ENCODE measurements at places on chromosomes 16 and 17.

GRCh38 chr16:46947900-46948547, 25.4 kb downstream of the DNAJA2 start:
- DNase-seq, result no peak

GRCh38 chr16:47592232-47592631, 131.1 kb downstream of the PHKB start:
- no peak for DNase-seq

GRCh38 chr17:62968445-62968923, 2.4 kb downstream of the TANC2 start:
- no peak for DNase-seq

DNA sequence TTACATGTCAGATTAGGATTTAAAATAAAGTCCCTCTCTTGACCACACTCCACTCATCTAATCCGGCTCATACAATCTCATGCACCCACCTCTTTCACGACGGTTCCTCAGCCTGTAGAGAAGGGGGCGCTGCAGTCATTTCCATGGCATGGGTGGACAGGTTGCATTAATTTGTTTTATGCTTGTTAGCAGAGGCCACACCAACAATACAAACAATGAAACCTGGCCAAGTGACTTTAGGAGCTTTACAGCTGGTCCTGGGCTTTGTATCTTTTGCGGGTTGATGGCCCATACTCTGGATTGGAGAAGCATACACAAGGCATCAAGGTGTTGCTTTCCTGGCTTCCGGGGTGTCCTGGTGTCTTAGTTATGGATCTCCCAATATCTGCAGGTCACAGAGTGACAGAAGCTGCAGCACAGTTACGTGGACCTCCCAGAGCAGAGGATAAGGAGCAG, 9.7 kb upstream of the SNF8 start:
- DNase-seq, result no peak

GRCh38 chr17:45703806-45704205, 80.3 kb upstream of the CRHR1 start:
- DNase-seq, result no peak

DNA sequence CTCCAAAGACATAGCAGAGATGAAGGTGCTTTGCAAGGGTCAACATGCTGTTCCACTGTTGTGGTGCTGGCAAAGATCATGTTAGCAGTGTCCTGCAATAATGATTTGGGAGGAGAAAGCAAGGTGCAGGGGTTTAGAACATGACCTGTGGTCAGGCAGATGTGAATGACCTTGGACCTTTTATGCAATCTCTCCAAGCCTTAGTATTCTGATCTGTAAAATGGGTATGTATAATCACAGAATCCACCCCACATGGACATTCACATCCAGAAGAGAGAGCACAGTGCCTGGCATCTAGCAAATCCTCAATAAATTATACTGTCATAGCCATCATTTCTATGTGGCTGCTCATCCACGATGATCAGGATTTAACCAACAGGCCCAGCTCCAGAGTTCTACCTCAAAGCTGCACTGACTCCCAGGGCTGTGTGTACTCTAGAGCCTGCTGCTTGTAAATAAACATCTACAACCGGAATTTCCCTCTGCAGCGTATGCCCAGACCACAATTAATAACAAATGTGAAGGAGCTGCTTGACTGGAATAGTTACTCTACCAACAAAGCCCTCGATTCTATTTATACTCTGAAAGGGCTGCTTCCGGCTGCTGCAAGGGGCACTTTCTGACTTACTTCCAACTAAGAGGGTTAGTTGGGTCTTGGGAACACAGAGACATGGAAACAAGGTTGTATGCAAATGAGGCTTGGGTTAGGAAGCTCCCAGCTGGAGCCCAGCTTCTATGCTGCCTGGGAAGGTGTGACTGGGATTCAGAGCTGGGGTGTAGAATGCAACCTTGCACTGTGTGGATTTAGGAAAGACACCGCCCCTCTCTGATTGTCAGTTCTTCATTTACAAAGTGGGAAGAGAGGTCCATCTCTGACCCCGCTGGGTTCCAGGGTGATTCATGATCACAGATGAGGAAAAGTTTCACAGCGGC, 265.2 kb downstream of the XYLT1 start:
- no peak for DNase-seq

DNA sequence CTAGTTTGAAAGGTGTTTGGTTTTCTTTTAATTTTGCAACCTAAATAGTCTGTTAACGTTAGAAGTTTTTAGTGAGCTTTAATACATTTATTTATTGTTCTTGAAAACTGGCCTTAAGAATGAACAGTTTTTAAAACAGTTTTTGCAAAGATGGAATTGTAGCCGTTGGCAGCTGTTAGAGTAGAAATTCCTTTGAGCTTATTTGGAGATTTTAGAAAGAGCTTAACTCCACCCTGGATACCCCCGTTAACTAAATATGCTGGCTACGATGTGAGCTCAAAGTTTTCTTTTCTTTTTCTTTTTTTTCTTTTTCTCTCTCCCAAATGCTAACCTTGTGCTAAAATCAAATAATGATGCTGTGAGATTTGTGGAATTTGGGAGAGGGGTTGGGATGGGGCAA, 75.2 kb downstream of the COX10 start:
- DNase-seq, result no peak

DNA sequence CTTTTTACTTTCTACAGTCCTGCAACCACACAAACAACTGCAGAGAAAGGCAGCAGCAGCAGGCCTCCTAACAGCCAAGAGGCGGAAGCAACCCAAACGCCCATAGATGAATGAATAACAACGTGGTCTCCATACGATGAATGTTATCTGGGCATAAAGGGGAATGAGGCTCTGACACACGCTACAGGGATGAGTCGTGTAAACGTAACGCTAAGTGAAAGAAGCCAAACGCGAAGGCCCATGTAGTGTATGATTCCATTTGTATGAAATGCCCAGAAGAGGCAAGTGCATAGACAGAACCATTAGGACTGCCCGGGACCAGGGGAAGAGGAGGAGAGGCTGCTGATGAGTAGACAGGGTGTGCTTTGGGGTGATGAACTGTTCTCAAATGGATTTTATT, 94.8 kb upstream of the DNAH17 start:
- DNase-seq, result no peak

DNA sequence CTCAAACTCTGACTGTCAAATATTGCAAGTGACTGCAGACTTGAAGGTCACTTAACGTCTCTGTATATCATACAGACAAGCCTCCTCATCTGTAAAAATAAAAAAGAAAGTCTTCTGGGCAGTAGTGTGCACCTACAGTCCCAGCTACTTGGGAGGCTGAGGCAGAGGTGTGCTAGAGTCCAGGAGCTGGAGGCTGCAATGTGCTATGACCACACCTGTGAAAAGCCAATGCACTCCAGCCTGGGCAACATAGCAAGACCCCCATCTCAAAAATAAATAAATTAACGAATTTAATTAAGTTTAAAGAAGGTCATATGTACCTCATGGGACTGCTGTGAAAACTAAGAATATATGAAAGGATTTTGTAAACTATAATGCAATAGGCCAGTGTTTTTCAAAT, 35.0 kb upstream of the C17orf78 start:
- DNase-seq, result no peak

- no peak for DNase-seq
These were observed 1.1 kb downstream of the MAPK3 start for GRCh38 chr16:30121741-30122571.

GRCh38 chr17:8732406-8733085, 12.1 kb downstream of the CCDC42 start:
- no peak for DNase-seq

GRCh38 chr16:87664792-87665191, 62.5 kb downstream of the JPH3 start:
- DNase-seq, result no peak

- DNase-seq, result no peak
These were observed 42.5 kb downstream of the ST3GAL2 start for GRCh38 chr16:70396246-70396904.

- no peak for DNase-seq
These were observed 51.5 kb downstream of the HIC1 start for GRCh38 chr17:2106308-2106955.

GRCh38 chr17:45992904-45993303, 6.1 kb upstream of the STH start:
- no peak for DNase-seq

- DNase-seq, result no peak
These were observed 9.8 kb downstream of the SLC38A10 start for GRCh38 chr17:81285179-81285878.

- DNase-seq, result no peak
These were observed 178.4 kb downstream of the CCDC182 start for GRCh38 chr17:57566721-57567120.

DNA sequence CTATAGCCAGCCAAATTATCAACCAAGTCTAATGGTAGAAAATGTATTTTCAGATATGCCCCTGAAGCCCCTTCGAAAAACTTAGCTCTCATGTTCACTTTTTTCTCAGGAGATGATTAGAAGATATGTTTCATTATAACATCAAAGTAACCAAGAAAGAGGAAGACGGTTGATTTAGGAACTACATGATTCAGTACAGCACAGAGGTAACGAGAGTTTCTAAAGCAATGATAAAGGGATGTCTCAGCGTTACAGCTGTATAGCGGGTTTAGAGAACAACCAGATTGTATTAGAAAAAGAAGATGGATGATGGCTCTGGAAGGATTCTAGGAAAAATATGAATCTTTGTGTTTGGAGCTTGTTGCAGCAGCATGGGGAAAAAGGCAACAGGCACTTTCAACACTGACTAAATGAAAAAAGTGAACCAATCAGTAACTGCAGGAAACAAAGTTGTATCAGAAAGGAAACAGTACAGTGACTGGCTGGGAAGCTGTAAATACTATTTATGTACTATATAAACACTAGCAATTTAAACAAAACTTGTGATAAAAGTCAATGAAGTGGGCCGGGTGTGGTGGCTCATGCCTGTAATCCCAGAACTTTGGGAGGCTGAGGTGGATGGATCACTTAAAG, 21.5 kb downstream of the MBTD1 start:
- no peak for DNase-seq

DNA sequence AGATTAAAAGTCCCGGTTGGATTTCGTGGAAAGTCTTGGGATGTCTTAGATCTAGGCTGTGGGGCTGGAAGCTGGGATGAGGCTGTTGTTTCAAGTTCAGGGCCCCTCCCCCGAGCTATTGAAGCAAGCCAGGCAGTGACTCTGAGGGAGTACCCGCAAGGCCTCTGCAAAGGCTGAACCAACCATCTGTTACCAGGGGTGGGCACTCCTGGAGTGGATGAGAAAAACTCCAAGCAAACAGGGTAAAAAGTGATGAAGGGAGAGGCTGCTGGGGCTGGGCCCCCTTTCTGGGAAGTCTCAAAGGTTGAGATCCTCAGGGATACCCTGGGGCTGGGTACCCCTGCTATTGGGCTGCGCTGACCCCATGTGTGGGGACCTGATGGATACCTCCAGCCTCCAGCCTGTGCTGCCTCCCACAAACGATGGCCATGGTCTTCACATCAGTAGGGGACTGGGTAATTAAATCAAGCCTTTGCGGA, 82.4 kb upstream of the KIFC3 start:
- no peak for DNase-seq

GRCh38 chr16:11734653-11735043, 8.0 kb downstream of the TXNDC11 start:
- DNase-seq, result no peak

DNA sequence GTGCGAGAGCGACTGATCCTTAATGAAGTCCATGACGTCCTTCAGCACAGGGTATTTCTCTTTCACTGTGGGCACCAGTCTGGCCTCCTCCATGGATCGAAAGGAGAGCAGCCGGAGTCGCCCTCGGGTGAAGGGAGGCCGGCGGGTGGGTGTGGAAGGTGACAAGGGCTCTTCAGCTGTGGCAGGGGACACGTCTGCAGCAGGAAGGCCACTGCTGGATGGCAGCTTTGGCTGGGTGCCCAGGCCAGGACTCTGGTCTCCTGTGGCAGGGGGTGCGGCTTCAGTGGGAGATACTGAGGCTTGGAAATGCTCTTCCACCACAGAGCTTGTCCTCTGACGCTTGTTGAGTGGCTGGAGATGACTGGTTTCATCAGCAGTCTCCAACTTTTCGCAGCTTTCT, 78.5 kb downstream of the ZZEF1 start:
- DNase-seq, result no peak

DNA sequence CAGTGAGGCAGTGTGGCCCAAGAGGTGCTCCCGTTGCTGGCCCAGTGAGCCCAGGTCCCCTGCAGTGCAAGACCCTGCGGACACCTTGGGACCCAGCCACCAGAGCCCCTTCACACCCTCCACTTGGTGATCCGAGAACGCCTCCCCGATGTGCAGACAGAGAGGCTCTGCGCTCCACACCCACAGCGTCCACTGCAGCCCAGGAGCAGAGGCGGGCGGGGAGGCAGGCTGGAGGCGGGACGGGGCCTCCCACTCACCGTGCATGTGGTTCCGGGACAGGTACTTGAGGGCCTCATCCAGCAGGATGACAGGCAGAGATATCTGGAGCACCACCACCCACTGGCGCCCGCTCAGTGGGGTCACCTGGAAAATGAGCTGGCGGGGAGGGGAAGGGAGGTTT, 12.1 kb upstream of the P2RX1 start:
- no peak for DNase-seq

DNA sequence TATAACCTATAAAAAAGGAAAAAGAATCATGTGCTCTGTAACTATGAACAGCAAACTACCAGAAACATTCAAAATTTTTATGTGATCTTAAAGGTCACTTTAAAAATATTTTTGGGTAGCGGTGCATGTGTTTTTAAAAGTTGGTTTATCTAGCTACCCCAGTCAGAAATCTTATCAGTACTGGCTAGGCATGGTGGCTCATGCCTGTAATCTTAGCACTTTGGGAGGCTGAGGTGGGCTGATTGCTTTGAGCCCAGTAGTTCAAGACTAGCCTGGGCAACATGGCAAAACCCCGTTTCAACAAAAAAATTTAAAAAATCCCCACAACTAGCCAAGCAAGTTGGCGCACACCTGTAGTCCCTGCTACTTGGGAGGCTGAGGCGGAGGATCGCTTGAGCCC, 3.7 kb downstream of the CAPNS2 start:
- no peak for DNase-seq

DNA sequence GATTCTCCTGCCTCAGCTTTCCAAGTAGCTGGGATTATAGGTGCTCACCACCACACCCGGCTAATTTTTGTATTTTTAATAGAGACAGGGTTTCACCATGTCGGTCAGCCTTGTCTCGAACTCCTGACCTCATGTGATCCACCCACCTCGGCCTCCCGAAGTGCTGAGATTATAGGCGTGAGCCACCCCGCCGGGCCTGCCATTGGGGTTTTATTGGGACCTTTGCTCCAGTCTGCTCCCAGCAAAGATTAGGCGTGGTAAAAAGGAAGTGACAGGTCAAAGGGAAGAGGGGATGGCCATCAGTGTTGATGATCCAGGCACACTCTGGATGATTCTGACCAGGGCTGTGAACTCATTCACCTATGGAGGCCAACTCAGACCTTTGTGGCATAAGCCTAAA, 20.5 kb downstream of the MYLK3 start:
- no peak for DNase-seq

- no peak for DNase-seq
These were observed 18.8 kb upstream of the ZNF423 start for GRCh38 chr16:49874613-49875237.

- DNase-seq, result peak; percentile 63
These were observed 1.6 kb upstream of the FOXL1 start for GRCh38 chr16:86576591-86577313.

DNA sequence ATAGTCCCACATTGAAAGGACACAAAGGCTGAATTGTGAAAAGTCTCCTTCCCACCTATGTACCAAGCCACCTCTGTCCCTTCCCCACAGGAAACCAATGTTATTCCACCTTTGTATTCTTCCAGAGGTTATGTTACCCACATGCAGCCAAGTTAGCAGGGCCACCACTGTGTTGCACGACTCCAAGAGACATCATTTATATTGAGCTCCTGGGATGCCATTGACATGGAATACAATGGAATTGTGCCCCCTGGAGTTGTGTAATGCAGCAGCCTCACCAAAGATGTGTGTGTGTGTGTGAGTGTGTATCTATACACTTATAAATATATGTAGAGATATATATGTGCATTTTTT, 21.6 kb upstream of the MSI2 start:
- DNase-seq, result no peak
